Small intestine (tissue), 16 donors: ENCODE measurements at places on chromosomes 5 and 9.

DNA sequence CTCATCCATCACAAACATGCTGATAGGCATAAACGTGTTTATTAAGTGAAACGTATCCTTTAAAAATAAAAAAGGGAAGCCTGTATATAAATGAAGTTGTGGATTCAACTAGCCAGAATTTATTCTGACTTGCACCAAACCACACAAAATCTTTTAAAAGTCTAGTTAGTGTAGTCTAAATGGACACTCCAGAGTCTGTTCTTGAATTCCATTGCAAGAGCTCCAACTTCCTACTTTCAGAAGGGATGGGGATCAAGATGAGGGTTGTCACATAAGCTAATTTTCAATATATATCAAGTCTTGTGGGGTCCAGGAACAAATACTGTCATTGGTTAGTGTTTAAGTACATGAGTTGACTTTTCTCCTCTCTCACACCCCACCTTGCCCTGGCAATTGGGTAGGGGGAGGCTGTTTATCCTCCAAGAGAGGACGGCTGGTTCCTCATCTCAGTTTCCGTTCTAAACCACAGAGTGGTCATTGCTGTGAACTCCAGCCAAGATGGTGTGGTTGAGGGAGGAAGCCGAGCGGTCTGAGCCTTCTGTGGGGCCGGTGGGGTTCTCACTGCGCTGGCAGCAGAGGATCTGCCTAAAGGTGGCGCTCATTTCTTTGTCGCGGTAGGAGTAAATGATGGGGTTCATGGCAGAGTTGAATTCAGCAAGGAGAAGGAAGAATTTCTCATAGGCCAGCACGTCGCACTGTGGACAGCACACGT is 163.2 kb downstream of the LPAR1 start:
- no peaks in the 10 kb centered on the region for H3K27me3 ChIP-seq
- no peak overlapping the region for H3K4me3 ChIP-seq
- H3K27ac ChIP-seq, result no peak overlapping the region
- no peak for DNase-seq
- H3K36me3 ChIP-seq, result peaks cover 5% of the 10 kb centered on the region
- no peaks in the 10 kb centered on the region for H3K4me1 ChIP-seq

DNA sequence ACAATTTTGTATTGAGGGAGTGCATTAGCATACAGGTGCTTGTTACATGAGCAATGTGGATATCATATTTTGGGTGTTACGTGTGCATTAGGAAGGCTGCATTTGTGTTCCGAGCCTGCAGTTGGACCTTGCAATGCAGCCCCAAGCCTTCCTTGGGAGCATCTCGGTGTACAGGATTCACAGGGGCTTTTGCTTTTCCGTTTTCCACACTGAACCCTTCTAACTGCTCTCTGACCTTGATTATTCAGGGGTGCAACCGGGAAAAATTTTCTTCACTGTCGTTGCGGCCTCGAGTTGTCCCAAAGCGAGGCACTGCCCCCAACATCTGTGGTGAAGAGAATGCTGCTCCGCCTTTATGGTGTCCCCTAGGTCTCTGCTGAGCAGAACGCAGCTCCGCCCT is 80.1 kb upstream of the PLEKHG4B start:
- H3K4me3 ChIP-seq, result no peak overlapping the region
- H3K36me3 ChIP-seq, result no peaks in the 10 kb centered on the region
- no peak overlapping the region for H3K27ac ChIP-seq
- H3K4me1 ChIP-seq, result no peaks in the 10 kb centered on the region
- DNase-seq, result no peak

GRCh38 chr9:13915591-13916301 is 398.2 kb downstream of the NFIB start:
- DNase-seq, result no peak
- H3K36me3 ChIP-seq, result no peaks in the 10 kb centered on the region
- no peaks in the 10 kb centered on the region for H3K27me3 ChIP-seq
- no peak overlapping the region for H3K4me3 ChIP-seq
- H3K27ac ChIP-seq, result no peak overlapping the region
- no peaks in the 10 kb centered on the region for H3K4me1 ChIP-seq

GRCh38 chr9:120922404-120923195 is 4.0 kb downstream of the TRAF1 start:
- DNase-seq, result no peak
- H3K27ac ChIP-seq, result no peak overlapping the region
- no peaks in the 10 kb centered on the region for H3K4me1 ChIP-seq
- no peaks in the 10 kb centered on the region for H3K36me3 ChIP-seq

DNA sequence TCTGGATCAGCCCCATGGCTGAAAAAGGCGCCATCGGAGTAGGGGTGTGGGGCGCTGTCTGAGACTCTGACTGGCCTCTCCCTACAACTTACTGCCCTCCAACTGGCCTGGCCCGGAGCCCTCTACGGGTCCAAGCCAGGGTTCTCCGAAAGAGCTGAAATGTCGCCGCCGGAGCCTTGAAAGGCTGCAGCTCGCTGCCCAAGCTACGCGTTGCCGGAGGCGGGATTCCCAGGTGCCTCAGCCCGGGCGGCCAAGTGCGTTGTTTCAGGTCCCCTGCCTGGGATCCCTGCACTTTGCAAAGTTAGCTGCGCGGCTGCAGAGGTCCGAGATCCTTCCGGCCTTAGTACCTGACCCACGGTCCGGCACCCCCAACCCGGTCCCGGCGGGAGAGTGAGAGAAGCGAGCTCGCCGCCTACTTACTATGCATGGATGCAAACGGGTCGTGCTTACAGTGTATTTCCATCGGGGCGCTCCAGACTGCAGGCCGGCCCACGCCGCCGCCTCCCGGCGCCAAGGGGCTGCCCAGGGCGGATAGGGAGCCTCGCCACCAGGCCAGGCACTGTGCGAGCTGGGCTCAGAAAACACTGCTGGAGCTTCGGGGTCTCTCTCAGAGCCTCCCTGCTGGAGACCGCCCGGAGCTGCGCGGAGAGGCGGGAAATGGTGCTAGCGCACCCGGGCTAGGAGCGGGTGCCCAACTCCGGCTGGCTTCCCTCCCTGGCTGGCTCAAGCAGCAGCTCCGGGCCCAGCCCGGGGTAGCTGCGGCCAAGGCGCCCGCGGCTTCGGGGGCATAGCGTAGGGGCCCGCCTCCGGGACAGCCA is 7.7 kb downstream of the PAX5 start:
- peaks cover 21% of the 10 kb centered on the region for H3K4me1 ChIP-seq
- no peak overlapping the region for H3K27ac ChIP-seq
- DNase-seq, result peak; percentile 11
